Iris pigment epithelial cell (primary cell): ENCODE measurements at places on chromosomes 4 and X.

DNA sequence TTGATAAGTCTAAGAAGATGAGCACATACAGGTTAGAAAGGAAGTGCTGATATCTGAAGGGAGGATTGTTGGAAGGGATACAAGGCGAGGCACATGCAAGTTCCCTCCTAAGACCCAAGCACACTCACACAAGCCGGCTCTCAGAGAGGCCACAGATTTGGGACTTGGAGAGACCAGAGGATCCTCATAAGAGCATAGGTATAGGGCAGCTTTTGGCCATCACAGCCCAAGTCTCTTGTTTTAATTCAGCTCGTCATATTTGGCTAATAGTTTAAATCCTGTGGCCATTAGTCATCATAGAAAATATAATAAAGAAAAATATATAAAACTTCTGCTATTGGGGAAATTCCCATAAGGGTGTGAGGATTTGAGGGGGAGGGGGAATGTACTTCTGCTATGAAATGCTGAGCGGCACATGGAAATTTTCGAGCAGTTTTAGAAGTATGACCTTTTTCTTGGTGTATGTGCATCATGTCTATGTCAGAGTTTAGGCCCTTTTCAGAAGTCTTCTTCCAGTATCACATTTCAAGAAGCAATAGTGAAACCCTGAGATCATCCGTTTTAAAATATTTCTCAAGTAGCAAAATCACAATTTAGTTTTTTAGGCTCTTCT, 97.7 kb downstream of the NFKB1 start:
- peak; percentile 73 for DNase-seq

DNA sequence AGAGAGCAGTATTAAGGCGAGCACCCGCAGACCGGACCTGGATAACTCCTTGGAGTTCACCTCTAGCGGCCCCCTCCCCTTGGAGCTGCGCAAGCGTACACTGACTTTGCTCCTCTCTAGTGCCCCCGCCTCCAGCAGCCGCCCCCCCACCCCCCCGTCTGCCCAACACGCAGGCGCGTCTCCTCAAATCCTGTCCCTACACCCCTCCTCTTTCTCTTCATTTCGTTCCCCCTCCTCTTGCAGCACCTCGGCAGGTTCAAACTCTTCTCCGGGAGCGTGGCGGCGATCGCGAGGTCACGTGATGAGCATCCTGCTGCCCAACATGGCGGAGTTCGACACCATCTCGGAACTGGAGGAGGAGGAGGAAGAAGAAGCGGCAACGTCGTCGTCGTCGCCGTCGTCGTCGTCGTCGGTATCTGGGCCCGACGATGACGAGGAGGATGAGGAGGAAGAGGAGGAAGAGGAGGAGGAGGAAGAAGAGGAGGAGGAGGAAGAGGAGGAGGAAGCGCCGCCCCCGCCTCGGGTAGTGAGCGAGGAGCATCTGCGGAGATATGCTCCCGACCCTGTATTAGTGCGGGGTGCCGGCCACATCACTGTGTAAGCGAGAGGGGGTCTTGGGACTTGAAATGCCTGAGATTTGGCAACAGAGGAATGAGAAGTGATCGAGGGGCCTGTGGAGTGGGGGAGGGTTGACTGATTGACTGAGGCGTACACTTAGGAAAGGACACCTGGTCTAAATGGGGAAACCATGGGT, at the start of gene CHIC1:
Gene CHIC1, plus strand, starts transcription at position 214 of the 754 bp plus-strand sequence. Its CDS starts 88 bp downstream, at position 302.
- DNase-seq, result peak; percentile 52

DNA sequence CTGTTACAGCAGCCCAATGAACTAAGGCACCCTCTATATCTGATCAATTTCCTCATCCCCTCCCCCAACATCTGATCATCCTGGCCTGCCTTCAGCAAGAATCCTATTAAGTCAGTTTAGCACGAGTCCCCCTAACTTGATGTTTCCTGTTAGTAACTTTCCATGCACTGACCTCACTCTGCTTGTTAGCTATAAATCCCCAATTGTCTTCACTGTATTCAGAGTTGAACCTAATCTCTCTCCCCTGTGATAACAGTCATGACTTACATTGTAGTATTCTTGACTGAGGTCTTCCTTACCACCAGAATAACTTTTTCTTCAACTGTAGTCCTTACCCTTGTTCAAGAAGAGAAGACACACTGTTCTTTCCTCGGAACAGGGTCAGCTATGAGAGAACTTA, 8.5 kb downstream of the ANXA5 start:
- DNase-seq, result no peak

GRCh38 chr4:71553605-71554004, 214.8 kb downstream of the SLC4A4 start:
- DNase-seq, result peak; percentile 47

- peak; percentile 43 for DNase-seq
Observed at GRCh38 chr4:137125011-137125410, 407.3 kb downstream of the PCDH18 start.

- no peak for DNase-seq
Observed at GRCh38 chrX:107451731-107452130, 2.3 kb downstream of the FRMPD3 start.

GRCh38 chr4:175054980-175055379, 136.8 kb downstream of the ADAM29 start:
- no peak for DNase-seq

DNA sequence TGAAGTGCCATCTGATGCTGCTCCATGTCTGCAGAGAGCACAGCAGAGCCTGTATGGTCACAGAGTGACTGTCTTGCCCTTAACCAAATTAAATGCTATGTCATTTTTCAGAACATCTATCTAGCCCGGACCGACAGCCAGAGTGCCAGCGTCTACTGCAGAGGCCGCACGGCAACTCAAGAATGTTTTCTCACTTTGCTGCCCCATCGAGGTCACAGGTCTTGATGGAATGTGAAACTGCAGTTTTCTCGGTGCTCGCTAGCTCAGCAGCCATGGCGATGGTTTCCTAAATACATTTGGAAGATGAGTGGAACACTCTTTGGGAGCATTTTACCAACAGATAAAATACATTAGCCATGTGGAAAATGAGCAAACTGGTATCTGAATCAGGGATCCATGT, 125.7 kb downstream of the ENPP6 start:
- DNase-seq, result no peak

DNA sequence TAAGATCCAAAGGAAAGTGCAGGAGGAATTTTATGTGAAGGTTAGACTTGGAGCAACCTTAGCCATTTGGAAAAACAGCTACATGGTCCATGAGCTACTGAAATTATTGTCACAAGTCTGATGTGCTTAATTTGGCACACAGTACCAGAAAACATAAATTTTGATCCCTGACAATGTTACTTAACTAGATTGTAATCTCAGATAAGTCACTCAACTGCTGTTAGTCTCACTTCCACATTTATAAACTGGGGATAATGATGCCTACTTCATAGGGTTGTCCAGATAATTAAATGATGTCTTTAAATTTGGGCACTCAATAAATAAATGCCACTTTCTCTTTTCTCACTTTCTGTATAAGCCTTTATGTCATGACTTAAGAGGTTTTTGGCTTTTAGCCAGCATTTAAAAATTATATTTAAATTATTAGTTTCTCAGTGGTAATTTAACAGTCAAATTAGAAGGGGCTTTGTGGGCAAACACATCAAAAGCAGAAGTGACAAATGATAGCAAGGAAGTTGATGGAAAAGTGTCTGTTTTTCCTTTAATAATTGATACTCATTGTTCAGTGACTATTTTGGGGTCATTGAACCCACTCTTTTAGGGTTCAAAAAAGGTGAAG, 58.3 kb downstream of the PAQR3 start:
- DNase-seq, result no peak

- no peak for DNase-seq
Observed at GRCh38 chr4:167722487-167722808, 369.9 kb upstream of the ANXA10 start.

- peak; percentile 2 for DNase-seq
Observed at GRCh38 chr4:176099314-176099713, 33.7 kb downstream of the WDR17 start.

- DNase-seq, result no peak
Observed at GRCh38 chrX:23403849-23404248, 69.2 kb downstream of the PTCHD1 start.

DNA sequence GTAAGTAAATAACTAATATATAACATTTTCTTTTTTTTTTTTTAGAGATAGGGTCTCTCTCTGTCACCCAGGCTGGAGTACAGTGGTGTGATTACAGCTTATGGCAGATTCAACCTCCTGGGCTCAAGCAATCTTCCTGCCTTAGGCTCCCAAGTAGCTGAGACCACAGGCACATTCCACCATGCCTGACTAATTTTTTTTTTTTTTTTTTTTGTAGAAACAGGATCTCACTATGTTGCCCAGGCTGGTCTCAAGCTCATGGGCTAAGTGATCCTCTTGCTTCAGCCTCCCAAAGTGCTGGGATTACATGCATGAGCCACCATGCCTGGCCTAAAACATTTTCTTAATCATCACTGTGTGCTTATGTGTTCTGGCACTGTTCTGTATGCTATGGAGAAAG, 32.8 kb downstream of the MGARP start:
- DNase-seq, result peak; percentile 61

GRCh38 chr4:121706595-121707021, 9.8 kb upstream of the ANXA5 start:
- peak; percentile 88 for DNase-seq

DNA sequence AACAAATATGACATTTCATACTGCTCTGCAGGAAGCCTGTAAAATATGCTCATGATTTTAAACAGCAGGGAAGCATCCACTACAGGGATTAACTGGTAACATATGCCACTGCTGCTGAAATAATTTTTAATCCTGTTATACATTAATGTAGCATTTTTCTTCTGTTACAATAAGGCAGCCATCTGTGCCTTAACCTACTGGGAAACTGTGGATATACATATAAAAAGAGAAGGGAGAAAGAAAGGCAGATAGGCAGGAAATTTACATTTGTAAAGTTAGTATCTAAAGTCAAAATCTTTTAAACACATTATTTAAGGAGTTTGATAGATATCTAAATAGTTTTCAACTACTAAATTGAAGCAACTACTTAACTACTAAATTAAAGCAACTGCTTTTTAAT, 514.6 kb upstream of the KLHL4 start:
- no peak for DNase-seq

GRCh38 chrX:21657318-21658151, 595 bp downstream of the KLHL34 start:
- no peak for DNase-seq

DNA sequence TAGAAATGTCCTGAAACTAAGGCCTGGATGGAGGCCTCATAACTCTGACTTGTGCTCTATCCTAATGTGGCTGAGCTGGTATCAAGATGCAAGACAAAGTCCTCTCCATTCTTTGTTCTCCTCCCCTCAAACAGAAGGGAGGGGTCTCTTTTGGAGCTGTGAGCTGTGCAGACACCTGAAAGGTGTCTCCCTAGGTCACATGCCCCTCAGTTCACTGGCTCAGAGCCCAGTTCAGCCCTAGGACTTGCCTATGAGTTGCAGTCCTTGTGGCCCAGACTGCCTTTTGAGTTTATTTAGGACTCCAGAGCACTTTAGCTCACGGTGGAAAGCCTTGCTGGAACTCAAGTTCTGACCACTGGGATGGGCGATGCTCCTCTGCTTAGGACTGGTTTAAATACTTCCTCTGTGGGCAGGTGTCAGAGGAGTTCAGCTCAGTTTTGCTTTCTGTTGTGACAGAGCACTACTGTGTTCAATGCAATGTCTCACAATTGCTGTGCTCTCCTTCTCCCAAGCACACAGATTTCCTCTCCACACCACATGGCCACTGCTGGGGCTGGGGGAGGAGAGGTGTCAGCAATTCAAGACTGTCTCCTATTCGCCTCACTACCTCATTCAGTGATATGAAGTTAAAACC, 84.8 kb upstream of the ZNF827 start:
- DNase-seq, result no peak

DNA sequence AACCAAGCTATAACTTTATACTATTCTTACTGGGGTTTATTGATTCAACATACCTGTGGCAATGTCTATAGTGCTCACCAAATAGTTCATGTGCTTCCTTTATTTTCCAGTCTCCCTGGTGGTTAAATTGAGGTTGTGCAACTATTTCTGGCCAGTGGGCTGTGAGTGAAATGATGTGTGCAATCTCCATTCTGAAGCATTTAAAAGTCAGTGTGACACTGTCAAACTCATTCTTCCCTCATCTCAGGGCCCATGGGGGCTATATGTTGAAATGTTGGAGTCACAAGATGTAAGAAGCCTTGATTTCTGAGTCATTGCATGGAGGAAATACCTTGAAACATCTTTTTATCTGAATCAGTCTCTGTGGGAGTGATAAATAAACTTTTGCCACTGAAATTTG, 414.3 kb upstream of the RPS6KA3 start:
- DNase-seq, result no peak

GRCh38 chr4:157185363-157185762, 35.2 kb upstream of the GRIA2 start:
- no peak for DNase-seq

- no peak for DNase-seq
Observed at GRCh38 chr4:65066106-65066505, 604.2 kb downstream of the EPHA5 start.

DNA sequence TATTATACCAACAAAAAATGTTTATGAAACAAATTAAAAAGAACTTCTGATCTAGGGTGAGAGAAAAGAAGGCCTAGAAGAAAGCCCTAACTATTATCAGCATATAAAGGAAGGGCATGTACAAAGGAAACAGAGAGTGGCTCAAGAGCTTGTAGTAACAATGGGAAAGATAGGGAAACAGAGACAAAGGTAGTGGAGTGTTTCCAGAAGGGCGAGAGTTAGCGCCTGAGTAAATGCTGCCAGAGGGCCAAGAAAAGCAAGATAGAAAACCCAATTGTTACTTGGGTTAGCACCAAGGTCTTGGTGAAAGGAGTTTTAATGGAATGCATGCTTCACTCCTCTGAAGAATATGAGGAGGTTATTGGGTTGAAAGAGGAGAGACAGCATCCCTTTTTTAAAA, 16.5 kb upstream of the MSL3 start:
- DNase-seq, result no peak

GRCh38 chr4:175971388-175972179, 94.1 kb upstream of the WDR17 start:
- DNase-seq, result no peak

GRCh38 chr4:99763635-99764101, 53.0 kb upstream of the DAPP1 start:
- DNase-seq, result peak; percentile 90

DNA sequence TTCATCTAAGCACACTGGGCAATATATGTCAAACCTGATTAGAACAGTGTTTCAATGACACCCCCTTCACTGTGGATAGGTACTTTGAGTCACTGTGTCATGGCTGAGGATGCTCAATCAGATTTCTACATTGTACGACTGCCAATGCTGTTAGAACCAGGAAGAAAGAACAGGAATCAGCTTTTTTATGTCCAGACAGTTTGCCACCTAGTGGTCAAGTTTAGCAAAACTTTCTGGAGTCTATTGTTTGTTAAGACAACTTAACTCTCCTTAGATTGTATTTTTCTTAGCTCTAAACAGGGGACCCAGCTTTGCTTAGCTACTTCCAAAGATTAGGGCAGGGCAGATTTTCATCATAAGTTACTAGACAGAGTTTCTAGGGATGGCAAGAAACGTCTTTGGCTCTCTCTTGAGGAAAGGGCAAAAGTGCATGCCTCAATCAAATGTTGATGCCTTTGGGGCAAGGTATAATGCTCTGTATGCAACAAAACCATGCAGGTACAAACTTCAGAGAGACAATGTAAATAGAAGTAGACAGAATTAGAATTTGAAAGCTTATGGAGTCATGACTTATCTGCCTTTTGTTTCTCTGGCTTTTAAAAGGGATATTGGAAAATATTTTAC, 40.5 kb upstream of the BMP3 start:
- DNase-seq, result peak; percentile 72
